GM03348 (cell line): ENCODE measurements at places on chromosomes 3 and 15.

DNA sequence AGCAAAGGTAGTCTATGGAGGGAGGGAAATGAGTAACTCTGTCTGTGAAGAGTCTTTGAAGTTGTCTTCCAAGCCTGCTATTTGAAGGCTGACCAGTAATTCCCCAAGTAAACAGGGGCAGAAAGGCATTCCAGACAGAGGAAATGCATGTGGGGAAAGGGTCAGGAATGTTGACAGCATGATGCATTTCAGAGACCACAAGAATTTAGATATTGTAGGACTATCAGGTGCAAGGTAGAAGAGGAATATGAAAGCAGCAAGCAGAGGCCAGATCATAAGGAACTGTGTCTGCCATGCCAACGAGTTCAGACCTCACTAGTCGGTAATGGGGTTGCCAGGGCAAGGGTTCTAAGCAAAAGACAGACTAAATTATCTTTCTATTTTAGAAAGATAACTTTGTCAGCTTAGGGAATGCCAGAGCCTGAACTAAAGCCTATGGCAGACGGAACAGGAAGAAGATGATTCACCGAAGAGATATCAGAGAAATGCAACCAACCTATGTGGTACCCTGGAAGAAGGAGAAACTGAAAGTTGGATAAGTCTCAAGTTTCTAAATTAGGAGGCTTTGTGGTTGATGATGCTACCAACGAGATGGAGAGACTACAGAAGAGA is 327.0 kb upstream of the RORA start:
- DNase-seq, result peak; percentile 7

DNA sequence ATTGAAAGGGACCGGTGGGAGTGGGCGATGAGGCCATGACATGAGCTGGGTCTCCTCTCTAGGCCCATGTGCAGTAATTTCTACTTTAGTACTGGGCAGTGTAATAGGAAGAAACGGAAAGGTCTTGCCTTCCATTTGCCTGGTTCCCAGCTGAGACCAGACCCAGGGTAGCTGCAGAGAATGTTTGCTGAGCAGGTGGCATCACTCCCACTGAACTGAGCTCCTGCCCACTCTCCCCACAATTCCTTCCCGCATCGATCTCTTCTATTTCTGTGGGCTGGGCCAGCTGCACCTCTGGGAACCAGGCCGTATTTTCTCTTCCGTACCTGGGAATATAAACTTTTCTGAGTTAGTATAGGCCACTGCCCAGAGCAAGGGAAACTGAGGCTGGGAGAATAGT is 15.8 kb downstream of the ESYT3 start:
- no peak for DNase-seq

GRCh38 chr3:45214061-45214680 is 11.9 kb downstream of the TMEM158 start:
- no peak for DNase-seq

- no peak for DNase-seq
Observed at GRCh38 chr3:98564282-98565005, 29.0 kb downstream of the CPOX start.

- no peak for DNase-seq
Observed at GRCh38 chr3:191300422-191300821, 28.8 kb upstream of the CCDC50 start.

DNA sequence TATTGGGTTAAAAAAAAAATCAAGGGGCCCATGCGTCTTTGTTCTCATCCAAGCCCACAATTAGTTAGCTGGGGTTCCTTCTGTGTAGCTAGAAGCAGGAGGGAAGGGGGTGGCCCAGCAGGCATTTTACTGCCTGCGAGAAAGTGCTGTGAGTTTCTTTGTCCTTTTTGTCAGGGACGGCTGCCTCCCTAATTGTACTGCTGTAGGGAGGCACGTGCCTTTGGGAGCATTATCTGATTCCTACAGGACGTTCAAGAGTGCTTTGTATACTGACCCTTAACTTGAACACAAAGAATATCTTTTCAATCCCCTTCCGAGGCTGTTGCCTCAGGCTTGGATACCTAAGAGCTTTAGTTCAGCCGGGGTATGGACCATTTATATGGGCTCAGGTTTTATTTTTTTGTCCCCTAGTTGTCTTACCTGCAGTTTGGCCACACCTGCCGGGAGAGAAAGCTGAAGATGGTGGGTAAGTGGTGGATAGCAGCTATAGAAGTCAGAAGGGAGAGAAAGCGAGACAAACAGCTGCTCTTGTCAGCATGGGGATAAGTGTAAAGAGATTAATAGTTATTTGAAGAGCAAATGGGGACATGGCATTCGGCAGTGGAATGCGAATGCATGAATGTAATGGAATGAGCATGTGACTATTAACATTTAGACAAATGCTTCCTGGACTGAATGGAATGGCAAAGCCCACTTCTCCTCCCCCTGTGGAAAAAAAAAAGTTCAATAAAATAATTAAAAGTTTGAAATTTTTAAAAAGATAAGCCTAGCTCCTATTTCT is 175.2 kb downstream of the TP63 start:
- DNase-seq, result peak; percentile 16

GRCh38 chr3:100149713-100150415 is 35.6 kb upstream of the FILIP1L start:
- no peak for DNase-seq

- DNase-seq, result no peak
Observed at GRCh38 chr15:32837935-32838334, 120.1 kb downstream of the GREM1 start.

DNA sequence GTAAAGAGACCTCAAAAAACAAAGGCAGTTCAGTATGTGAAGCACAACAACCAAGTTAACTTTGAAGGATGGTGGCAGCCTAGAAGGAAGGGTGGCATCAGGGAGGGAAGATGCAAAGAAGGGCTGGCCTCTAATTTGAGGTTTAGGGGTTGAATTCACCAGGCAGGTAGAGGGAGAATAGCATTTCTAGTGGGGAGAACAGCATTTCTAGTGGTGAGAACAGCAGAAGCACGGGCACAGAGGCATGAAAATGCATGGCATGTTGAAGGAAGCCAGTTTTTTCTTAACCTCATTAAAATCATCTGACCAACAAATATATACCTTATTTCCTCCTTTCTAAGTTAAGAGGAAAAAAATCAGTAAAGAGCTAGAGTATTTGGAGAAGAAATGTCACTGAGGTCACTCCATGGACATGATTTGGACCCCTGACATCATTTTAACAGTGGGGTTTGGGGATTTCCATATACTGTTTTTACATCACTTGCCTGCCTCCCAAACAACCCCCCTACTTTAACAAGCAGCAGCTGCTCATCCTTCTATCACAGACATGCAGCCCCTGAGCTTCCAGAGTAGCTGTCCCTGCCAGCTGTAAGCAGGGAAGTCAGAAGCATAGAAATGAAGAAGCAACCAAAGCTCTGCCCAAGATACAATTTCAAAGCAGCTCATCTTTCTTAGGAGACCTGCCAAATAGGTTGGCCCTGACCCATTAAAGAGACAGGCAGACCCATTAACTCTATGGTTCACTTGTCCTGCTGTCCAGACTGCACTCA is 2.4 kb upstream of the POPDC2 start:
- DNase-seq, result peak; percentile 51

DNA sequence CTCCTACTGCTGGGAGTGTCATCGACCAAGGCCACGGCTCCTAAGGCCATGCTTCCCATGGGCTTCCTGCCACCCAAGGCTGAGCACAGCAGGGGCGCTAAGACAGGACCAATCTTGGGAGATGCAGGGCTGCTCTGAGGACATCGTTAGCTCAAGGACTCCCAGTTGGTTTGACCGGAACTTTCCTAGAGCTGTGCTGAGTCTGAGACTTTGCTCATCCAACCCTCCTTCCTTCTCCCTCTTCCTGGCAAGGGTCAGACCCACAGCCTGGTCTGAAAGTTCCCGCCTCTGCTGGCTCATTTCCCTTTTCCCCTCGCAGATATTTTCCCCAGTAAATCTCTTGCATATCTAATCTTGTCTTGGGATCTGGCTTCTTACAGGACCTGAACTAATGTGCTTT is 57.2 kb downstream of the EPHB3 start:
- no peak for DNase-seq

DNA sequence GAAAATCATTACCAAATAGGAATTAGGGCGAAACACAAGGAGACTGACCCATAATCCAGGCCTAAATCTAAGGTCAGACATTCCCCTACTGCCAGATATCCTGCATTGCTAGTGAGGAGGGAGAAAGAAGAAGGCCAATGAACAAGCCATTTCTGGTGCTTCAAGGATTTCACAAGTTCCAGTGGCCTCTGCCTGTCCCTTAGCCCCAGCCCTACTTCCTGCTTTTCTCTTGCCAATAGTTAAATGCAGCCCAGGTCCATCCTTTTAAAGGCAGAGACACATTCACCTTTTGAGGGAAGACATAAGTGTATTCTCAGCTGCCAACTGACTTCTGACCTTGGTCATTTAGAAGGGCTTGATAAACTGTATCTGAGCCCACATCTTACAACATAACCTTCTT is 135.8 kb downstream of the ZNF621 start:
- DNase-seq, result no peak

- DNase-seq, result no peak
Observed at GRCh38 chr3:120640231-120640630, 41.8 kb downstream of the HGD start.

GRCh38 chr3:25483456-25483855 is 55.4 kb downstream of the RARB start:
- DNase-seq, result no peak
